ENCODE measurements at places on chromosomes 5 and 9.
A peak's percentile ranks its signal among the peaks of the same experiment; 100 is the strongest.

DNA sequence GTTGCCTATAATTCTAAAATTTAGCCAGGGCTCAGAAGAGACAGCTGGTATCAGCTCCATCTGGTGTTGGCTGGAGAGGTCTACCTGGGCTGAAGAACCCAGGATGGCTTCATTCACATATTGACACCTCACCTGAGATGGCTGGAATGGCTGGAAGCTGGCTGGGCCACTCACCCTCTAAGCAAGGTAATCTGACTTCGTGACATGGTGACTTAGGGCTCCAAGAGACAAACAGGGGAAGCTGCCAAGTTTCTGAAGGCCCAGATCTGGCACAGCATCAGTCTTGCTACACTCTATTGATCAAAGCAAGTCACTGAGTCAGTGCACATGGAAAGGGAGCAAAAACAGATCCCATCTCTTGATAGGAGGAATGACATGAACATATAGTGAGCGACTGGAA, 102.3 kb downstream of the EPB41L4A start:
- H3K27me3 ChIP-seq, result no peaks in the 10 kb centered on the region
- H3K27ac ChIP-seq, result peak overlapping the region; percentile 89
- H3K4me3 ChIP-seq, result no peak overlapping the region
- H3K36me3 ChIP-seq, result peaks cover 2% of the 10 kb centered on the region
- no peak for DNase-seq

DNA sequence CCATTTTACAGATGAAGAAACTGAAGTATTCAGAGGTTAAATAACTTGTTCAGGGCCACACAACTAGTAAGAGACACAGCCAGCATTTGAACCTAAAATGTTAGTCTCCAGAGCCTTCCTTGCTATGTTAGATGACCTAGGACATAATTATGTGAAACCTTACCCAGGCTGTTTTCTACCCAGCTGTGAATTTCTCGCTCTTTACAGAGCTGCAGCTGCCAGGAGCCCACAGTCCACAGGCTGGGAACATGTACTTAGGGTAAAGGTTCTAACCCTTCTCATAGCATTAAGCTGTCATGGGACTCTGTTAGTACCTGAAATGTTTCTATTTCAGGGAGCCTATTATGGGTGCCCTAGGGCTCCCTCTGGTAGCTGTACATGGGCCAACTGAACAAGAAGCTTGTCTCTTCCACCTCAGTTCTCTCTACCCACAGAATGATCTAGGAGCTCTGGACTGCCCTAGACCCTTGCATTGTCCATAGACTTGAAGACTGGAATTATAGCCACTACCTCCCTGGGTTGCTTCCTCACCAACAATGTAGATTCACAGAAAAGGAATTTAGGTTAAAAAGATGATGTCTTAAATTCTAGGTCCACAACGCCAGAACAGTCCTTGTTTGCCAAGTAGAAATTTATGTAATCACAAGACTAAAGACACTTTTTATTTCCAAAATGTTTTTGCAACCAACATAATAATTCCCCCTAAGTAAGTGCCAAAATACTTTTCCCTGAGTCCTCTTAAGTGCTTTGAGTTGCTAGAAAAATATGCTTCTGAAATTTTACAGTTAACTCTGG, 262.9 kb downstream of the PIK3R1 start:
- H3K36me3 ChIP-seq, result no peaks in the 10 kb centered on the region
- peaks cover 19% of the 10 kb centered on the region for H3K4me1 ChIP-seq
- DNase-seq, result no peak
- peak overlapping the region; percentile 37 for H3K27ac ChIP-seq
- no peaks in the 10 kb centered on the region for H3K27me3 ChIP-seq
- H3K4me3 ChIP-seq, result no peak overlapping the region

DNA sequence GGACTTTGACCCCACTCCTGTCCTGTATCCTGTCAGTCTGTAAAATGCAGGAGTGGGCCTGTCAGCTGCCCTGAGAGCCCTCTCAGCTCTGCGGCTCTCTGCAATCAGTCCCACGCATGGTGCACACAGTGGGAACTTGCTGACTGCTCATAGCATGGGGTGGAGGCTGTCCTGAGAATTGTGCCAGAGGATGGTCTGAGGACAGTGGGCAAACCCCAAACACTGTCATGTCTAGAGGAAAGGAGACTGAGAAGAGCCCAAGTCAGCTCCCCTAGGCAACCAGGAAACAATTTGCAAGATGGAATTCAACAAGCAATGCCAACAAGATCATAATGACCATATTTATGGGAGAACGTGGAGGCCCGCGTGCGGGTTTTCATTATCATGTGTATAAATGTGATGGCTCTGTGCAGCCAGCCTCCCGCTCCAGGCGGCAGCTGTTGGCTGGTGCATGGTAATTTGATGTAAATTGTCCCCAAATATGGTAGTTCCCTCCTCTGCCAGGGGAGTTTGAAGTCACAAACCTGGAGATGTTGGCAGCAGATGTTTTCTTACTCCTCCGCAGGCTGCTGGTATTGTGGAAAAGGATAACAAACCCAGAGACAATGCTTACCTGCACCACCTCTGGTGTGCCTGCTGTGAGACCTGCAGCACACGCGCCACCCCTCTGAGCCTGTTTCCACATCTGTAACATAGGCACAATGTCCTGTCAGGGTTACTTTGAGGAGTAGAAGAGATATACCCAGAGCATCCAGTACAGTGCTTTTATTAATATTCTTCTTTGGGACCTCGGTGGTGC, 39.8 kb upstream of the ALDH1B1 start:
- no peaks in the 10 kb centered on the region for H3K36me3 ChIP-seq
- H3K27me3 ChIP-seq, result no peaks in the 10 kb centered on the region
- no peak overlapping the region for H3K27ac ChIP-seq
- no peak for DNase-seq

- peaks cover 23% of the 10 kb centered on the region for H3K4me1 ChIP-seq
- no peak overlapping the region for H3K4me3 ChIP-seq
- no peak for DNase-seq
- H3K27ac ChIP-seq, result peak overlapping the region; percentile 41
- H3K36me3 ChIP-seq, result peaks cover 13% of the 10 kb centered on the region
- H3K27me3 ChIP-seq, result no peaks in the 10 kb centered on the region
Observed at GRCh38 chr9:36665387-36665786, 92.7 kb downstream of the MELK start.

GRCh38 chr5:125338440-125339174, 592.2 kb upstream of the ZNF608 start:
- H3K4me3 ChIP-seq, result no peak overlapping the region
- peaks cover 15% of the 10 kb centered on the region for H3K4me1 ChIP-seq
- no peak overlapping the region for H3K27ac ChIP-seq
- H3K36me3 ChIP-seq, result no peaks in the 10 kb centered on the region

GRCh38 chr9:137318602-137319001, 16.5 kb upstream of the NRARP start:
- no peaks in the 10 kb centered on the region for H3K27me3 ChIP-seq
- H3K4me1 ChIP-seq, result peaks cover 4% of the 10 kb centered on the region
- H3K36me3 ChIP-seq, result no peaks in the 10 kb centered on the region
- H3K27ac ChIP-seq, result no peak overlapping the region
- no peak for DNase-seq

DNA sequence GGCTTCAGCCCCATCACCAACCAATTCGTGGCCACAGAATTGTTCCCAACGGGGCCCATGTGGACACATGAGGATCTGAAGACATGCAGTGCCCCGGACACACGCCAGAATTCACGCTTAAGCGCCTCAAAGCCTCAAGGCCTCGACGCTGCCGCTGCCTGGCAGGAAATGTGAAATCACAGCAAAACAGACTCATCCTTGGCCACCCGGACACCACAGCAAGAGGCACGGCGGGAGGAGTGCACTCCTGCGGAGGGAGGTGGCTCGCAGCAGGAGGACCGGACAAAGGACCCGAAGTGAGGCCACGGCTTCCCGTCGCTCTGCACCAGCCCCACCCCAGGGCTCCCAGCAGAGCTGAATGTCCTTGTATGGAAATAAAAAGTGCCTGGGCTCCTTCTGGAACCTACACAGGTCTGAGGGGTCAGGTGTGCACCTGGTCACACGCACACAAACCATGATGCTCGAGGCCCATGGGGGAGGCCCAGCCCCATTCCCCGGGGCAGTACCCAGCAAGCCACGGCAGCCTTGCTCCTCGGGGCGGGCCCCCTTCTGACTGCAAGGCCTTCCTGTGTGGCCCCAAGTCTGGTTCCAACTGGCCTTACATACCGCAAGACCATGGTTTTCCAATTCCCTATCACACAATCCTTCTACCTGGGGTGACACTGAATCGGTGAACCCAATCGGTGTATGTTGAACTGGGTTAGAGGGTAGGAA, 10.0 kb downstream of the SEC16A start:
- H3K4me3 ChIP-seq, result no peak overlapping the region
- no peaks in the 10 kb centered on the region for H3K27me3 ChIP-seq
- H3K27ac ChIP-seq, result no peak overlapping the region
- H3K36me3 ChIP-seq, result peaks cover 20% of the 10 kb centered on the region

- DNase-seq, result no peak
- peak overlapping the region; percentile 98 for H3K27ac ChIP-seq
- H3K36me3 ChIP-seq, result no peaks in the 10 kb centered on the region
- H3K4me1 ChIP-seq, result peaks cover 90% of the 10 kb centered on the region
- H3K27me3 ChIP-seq, result no peaks in the 10 kb centered on the region
- H3K4me3 ChIP-seq, result peak overlapping the region; percentile 35
Observed at GRCh38 chr9:33159777-33160127, 7.4 kb downstream of the B4GALT1 start.

Data from mesothelial cell of epicardium (in vitro differentiated cells).